ENCODE measurements at places on chromosomes 5 and 9.

- DNase-seq = no peak
These were observed 40.1 kb downstream of the MACIR start for GRCh38 chr5:103298607-103299188.

DNA sequence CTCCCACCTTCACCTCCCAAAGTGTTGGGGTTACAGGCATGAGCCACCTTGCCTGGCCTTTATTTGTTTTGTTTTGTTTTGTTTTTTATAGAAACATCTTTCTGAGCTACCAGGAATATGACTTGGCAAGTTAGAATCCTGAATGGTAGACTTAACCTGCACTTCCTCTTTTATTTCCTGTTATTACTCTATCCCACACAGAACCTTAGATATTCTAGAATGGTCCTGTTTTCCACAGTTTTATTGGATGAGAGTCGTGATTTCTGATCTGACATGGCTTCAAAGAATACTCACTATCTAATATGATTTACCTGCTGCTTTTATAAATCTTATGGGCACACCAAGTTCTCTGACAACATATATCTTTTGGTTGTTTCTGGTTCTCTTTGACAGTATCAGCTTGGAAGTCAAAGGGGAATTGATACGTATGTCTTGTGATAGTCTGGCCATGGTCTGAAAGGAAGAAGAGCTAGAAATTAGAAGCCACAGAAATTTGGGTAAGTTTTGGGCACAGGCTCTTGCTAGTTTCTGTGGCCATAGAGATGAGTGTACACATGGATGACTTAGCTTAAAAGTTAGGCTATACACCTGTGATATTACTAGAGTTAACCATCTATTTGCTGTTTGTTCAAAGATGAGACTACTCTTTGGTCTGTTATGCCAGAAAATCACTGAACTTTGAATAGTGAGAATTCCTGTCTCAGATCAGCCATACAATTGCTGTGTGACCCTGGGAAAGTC lies 4.7 kb upstream of the PANK3 start:
- DNase-seq = no peak

DNA sequence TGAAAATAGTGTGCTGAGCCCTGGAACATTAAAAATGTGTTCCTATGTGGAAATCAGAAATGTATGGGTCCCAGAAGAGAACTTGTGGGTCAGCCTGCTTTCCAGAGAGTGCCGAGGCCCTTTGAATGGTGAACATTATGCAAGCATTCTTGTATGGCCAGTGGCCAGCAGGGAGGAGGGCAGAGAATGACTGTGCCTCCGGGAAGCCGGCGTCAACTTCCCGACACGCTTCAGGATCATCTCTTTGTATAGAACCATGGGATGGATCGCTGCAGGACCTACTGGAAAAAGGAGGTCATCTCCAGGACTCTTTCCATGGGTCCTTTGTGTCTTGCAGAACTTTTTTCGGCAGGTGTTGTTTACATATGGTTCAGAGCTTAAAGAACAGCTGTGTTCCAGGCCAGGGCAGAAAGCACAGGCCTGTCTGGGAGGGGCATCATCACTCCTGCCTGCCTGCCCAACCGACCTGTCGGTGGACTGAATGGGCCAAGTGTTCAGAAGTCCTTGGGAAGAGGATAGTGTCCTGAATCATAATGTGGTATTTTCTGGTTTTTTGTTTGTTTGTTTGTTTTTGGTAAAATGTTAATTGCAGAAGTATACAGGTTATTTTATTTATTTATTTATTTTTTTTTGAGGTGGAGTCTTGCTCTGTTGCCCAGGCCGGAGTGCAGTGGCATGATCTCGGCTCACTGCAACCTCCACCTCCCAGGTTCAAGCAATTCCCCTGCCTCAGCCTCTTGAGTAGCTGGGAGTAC lies 9.0 kb downstream of the PRRC2B start:
- no peak for DNase-seq

DNA sequence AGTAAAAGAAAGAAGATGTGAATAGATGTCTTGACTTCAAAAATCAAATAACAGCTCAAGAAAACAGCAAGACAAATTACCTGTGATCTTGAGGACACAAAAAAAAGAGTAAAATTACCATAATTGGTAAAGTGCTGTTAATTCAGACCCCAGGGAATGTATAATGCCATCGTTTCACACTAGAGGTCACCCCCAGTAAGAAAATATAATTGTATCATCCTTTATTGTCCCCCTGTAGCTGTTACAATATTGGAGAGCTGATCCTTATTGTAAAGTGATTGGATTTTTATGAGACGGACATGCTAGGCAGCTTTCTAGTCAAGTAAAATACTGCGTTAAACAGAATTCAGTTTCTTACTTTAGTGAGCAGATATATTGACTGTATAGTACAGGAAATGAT lies 377.0 kb downstream of the TLE1 start:
- no peak for DNase-seq

- DNase-seq = no peak
These were observed 93.2 kb downstream of the ZNF354C start for GRCh38 chr5:179153341-179153901.

DNA sequence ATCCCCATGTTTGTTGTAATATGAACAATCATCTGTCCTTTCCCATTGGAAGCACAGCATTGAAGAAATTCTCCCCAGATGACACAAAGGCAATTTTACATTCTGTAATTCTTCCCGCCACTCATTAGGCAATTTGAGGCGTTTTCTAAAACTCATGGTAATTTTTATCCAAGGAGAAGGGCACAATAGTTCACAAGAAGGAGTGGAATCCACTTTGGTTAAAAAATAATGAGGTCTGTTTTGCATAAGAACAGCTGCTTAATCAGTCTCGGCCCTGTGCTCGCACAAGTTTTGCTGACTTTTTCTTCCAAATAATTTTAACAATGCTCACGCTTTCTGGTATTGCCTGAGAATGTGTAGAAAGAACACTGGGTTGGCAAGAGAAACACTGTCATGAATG lies 94.0 kb downstream of the CAVIN4 start:
- no peak for DNase-seq

GRCh38 chr9:93244101-93244500 lies 60.2 kb downstream of the WNK2 start:
- no peak for DNase-seq

DNA sequence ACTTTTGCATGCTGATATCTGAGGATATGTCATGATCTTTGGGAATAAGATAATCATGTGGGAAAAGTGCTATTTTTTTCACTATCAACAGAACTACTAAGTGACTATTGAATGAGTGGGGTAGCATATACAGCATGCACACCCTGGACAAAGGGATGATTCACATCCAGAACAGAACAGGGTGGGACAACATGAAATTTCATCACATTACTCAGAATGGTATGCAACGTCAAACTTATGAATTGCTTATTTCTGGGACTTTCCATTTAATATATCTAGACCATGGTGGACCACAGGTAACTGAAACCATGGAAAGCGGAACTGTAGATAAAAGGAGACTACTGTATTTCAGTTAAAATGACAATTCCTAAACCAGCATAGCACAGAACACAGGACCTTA lies 370.0 kb downstream of the HINT1 start:
- no peak for DNase-seq
